ENCODE measurements at places on chromosomes 1 and 21.
A peak's percentile ranks its signal among the peaks of the same experiment; 100 is the strongest.

- DNase-seq: peak; percentile 8
Measured at GRCh38 chr1:46039571-46040052, 92.8 kb downstream of the PIK3R3 start.

DNA sequence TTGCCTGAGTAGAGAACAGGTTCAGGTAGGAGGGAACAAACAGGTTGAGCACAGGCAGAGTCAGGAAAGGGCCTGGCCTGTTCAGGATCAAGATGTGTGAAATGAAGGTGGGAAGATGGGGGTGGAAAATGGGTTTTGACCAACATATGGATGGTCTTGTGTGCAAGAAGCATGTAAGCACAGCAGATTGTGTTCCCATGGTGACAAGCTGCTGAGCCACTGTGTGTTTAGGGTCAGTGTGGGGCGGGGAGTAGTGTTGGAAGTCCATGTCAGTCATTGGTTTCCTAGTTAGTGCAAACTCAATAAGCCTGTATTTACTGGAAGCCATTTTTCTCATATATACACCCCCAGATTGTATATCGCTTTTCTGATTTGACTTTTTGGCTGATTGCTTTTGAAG is 111.9 kb downstream of the CAMTA1 start:
- DNase-seq: no peak

DNA sequence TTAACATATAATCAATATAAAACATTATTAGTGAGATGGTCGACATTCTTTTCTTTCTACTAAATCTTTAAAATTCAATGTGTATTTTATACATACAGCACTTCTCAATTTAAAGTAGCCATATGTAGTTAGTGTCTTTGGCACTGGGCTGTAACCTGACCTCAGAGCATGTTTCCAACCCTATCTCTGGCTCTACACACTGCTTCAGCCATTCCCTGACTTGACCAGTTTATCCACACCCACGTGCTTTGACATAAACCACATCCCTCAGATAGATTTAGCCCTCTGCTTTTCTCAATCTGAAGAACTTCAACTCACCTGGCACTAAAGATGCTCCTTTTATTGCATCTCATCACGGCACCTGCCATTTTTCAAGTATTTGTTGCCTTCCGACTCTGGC is 58.3 kb downstream of the RGS2 start:
- no peak for DNase-seq

DNA sequence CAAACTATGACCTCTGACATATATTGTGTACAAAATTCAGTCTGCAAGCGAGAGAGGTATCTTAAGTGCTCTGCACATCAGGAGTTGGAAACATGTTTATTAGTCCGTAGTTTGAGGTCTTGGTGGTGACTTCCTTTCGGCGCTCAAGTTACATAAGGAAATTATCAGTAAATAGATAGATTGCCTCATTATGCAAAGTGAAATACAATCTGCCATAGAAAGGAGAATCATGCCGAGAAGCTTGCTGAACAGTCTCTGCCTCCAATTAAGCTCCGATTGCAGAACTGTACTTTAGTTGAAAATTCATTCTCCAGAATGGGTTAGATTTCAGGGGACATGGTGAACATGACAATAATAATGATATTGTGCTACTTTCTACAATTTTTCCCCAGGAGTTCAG is 271.8 kb downstream of the BRINP2 start:
- DNase-seq: no peak

DNA sequence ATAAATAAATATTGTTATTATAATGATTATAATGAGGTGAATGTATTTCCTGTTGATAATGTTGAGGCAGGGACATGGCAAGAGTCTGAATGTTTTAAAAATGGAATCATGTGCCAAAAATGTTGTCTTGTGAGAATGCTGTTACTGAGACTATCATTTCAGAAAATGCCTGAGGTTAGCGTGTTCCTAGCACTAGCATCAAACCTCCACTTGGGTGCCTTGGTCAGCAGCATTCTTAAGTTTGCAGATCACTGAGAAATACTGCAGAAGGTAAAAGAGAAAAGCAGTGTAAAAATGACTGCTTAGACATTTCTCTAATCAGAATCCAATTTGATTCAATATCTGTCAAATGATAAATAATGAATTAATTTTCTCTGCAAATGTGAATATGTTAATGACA is 50.8 kb downstream of the OLFM3 start:
- no peak for DNase-seq

DNA sequence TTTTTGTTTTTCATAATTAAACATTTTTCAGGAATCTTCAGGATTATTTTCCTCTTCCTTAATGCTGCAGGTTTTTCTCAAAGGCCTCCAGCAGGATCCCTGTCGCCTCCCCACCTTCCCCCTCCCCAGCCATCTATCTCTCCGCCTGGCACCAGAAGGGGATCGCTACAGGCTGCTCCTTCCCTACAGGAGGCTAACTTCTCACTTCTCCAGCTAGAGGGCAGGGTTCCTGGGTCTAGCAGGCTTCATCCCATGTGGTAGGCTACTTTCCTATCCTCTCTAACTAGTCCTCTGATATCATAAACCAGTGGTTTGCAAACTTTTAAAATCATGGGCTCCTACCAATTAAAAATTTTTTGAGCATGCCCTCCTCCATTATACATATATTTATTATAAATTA is 104.1 kb downstream of the KCNN3 start:
- DNase-seq: no peak

DNA sequence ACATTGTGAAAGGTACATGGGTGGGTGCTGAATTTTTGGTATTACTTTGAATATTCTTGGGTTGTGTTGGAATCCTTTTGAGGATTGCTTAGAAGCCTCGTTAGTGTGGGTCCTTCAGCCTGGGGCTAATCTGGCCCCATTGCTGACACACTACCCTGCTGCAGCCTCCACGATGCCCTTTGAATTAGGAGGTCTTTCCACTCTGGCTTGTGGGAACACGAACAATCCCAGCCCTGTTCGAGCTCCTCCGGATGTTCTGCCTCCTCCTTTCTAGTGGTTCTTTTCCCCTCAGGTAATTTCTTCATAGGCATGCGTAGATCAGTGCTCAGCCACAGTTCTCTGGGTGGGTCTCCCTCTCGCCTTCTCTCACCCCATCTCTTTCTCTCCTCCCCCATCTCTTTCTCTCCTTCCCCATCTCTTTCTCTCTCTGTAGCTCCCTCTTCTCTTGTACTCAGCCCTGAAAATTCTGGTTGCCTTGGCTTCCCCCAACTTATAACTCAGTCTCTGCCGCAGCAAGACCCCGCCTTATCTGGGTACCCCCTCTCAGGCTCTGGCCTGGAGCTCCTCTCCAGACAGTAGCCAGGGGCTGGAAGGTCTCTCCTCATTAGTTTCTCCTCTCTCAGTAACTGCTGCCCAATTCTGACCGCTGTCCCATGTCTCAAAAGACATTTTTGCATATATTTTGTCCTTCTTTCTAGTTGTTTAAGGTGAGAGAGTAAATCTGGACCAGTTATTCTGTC is 46.0 kb upstream of the SLC19A1 start:
- DNase-seq: no peak

DNA sequence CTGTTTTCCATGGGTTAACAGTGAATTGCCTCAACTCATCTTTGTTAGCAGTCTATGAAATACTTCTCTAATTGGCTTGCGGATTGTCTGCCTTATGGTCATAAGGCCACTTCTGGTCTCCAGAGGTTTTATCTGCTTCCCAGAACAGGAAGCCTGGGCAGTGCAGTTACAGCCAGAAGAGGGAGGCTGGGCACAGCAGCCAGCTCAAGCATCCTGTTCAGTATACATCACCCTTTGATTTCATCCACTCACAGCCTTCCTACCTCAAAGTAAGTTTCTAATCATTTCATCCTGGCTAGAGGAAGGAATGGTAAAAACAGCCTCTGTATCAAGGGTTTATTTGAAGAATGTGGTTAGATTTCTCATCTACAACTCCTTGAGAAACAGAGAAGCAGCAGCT is 311.5 kb upstream of the DEPDC1 start:
- no peak for DNase-seq

GRCh38 chr1:170174395-170174794 is 28.6 kb downstream of the NTMT2 start:
- DNase-seq: no peak

DNA sequence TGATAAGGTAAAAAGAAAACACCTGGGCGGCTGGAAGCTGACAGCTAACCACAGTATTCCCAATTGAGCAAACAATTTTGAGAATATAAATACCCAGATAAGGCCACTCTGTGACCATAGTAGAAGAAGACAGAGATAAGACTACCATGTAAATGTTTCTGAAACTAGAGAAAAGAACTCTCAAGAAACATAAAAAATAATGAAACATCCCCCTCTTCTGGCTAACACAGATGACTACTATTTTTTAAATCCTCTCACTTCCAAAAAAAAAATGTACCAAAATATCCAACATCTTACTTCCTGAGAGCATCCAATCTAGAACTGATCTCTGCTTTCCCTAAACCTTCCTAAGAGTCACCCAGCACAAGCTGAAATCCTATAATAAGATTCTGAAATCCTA is 125.9 kb downstream of the HFM1 start:
- DNase-seq: peak; percentile 2

- DNase-seq: peak; percentile 73
Measured at GRCh38 chr1:159161001-159161718, 10.3 kb upstream of the CADM3 start.

Data from AG09309 (cell line).